ENCODE measurements at places on chromosomes 12 and 14.

DNA sequence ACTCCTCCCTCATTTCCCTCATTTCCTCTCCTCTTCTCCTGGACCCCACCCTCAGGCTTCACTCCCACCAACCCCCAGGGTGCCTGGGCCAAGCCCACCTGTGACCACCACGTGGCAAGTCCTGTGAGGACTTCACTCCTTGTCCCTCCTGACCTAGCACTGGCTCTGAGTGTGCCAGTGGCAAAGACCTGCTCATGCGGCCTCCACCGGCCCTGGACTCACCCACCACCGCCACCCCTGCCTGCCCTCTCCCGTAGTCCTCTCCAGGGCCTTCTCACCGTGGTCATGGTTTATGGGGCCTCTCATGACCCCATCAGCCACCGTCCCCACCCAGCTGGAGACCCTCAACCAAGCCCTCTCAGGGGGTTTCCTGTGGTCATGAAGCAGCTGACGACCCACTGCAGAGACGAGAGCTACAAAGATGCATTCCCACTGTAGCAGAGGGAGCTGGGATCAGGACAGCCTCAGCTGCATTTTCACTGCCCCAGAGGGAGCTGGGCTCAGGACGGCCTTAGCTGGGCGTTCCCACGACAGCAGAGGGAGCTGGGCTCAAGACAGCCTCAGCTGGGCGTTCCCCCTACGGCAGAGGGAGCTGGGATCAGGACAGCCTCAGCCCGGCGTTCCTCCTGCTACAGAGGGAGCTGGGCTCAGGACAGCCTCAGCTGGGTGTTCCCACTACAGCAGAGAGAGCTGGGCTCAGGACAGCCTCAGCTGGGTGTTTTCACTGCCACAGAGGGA lies 3.2 kb upstream of the C14orf180 start:
- no peak for DNase-seq

GRCh38 chr14:89903340-89903952 lies 51.1 kb downstream of the EFCAB11 start:
- peak; percentile 32 for DNase-seq

DNA sequence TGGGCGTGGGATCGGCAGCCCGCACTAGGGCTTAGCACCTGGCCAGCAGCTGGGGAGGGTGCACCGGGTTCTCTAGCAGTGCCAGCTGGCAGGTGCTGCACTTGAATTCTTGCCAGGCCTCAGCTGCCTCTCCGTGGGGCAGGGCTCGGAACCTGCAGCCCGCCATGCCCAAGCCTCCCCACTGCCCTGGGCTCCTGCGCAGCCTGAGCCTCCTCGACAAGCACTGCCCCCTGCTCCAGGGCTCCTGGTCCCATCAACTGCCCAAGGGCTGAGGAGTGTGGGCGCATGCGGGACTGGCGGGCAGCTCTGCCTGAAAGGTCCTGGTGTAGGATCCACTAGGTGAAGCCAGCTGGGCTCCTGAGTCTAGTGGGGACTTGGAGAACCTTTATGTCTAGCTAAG lies 30.6 kb upstream of the SDR39U1 start:
- no peak for DNase-seq

GRCh38 chr14:54975856-54976255 lies 51.0 kb downstream of the WDHD1 start:
- peak; percentile 12 for DNase-seq
